ENCODE measurements at places on chromosomes 3 and 15.

DNA sequence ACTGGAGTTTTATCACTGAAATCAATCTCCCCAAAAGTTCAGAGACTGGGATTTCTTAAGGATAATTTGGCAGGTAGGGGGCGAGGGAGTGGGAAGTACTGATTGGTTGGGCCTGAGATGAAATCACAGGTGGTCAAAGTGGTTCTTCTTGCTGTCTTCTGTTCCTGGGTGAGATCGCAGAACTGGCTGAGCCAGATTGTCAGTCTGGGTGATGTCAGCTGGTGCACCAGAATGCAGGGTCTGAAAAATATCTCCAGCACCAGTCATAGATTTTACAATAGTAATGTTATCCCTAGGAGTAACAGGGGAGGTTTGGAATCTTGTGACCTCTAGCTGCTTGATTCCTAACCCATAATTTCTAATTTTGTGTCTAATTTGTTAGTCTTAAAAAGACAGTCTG lies 86.7 kb upstream of the SLC25A36 start:
- DNase-seq: no peak

GRCh38 chr15:64153480-64154367 lies 2.2 kb downstream of the SNX22 start:
- DNase-seq: peak; percentile 60

- no peak for DNase-seq
Measured at GRCh38 chr15:35496585-35496984, 49.4 kb downstream of the DPH6 start.

DNA sequence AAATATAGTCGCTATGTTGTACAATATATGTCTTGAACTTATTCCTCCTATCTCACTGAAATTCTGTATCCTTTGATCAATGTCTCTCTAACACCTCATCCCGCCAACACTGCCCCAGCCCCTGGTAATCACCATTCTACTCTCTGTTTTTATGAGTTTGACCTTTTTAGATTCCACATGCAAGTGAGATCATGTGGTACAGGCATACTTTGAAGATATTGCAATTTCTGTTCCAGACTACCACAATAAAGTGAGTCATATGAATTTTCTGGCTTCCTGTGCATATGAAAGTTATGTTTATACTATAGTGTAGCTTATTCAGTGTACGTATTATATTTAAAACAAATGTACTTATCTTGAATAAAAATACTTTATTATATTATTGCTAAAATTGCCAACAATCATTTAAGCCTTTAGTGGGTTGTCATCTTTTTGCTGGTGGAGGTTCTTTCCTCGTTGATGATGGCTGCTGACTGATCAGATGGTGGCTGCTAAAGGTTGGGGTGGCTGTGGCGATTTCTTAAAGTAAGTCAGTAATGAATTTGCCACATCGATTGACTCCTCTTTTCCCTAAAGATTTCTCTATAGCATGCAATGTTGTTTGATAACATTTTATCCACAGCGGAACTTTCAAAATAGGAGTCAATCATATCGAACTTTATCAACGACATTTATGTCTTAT lies 257.2 kb downstream of the NFKBIZ start:
- DNase-seq: no peak

GRCh38 chr15:51172193-51172592 lies 77.5 kb upstream of the TNFAIP8L3 start:
- no peak for DNase-seq

DNA sequence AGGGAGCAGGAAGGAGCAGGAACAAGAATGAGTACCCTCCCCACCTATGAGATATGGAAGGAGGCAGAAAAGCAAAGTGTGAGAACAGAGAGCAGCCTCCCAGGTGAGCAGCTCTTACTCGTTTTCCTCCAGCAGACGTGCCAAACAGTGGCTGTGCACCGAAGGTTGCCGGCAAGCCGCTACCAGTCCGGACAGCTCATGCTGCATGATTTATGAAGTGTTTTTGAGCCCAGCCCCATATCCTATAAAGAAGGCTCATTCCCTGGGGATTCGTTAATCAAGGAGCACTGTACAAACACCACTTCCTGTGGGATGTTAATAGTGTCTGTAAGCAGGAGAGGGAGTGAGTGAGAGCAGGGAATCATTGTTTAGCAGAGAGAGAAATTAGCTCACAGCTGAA lies 118.3 kb upstream of the FOXB1 start:
- DNase-seq: peak; percentile 55

- no peak for DNase-seq
Measured at GRCh38 chr3:72224804-72225509, 440.0 kb upstream of the PROK2 start.

GRCh38 chr3:46895204-46895660 lies 17.7 kb downstream of the PTH1R start:
- DNase-seq: peak; percentile 17

GRCh38 chr3:107315141-107315540 lies 62.1 kb upstream of the CCDC54 start:
- DNase-seq: no peak

GRCh38 chr3:53243165-53243564 lies 12.7 kb downstream of the TKT start:
- DNase-seq: no peak

DNA sequence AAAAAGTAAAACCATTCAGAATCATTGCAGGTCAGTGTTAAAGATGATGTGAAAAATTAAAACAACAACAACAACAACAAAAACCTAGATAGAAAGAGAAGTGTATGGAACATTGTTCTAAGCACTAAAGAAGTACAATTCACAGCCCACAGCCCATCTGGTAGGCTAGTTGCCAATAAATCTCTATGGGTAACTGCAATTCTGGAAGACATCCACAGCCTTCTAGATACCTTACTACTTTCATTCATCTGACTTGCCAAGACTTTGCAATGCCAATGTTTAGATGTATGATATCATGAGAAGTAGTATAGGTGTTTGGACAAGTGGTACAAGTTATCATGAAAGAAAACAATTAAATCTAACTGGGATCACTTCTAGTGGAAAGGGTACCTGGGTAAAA lies 198.6 kb downstream of the VGLL3 start:
- DNase-seq: no peak

- no peak for DNase-seq
Measured at GRCh38 chr15:43118286-43118685, 12.4 kb upstream of the UBR1 start.

- no peak for DNase-seq
Measured at GRCh38 chr3:112615989-112616731, 24.8 kb downstream of the CCDC80 start.

DNA sequence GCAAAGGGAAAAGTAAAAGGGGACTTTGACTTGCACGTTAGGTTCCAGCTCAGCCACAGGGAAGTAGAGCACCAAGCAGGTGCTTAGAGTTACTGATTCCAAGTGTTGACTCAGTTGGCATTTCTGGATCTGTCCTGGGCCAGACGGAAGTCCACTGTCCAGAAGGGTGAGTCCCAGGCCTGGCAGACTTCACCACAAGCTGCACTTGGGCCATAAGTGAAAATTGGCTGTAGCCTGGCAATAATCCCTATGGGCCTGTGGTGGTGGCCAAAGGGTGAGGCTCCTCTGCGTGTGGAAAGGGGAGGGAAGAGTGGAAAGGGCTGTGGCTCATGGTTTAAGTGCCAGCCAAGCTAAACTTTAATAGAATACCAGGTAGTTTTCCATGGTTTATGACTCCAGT lies 121.5 kb downstream of the DTWD1 start:
- DNase-seq: no peak

DNA sequence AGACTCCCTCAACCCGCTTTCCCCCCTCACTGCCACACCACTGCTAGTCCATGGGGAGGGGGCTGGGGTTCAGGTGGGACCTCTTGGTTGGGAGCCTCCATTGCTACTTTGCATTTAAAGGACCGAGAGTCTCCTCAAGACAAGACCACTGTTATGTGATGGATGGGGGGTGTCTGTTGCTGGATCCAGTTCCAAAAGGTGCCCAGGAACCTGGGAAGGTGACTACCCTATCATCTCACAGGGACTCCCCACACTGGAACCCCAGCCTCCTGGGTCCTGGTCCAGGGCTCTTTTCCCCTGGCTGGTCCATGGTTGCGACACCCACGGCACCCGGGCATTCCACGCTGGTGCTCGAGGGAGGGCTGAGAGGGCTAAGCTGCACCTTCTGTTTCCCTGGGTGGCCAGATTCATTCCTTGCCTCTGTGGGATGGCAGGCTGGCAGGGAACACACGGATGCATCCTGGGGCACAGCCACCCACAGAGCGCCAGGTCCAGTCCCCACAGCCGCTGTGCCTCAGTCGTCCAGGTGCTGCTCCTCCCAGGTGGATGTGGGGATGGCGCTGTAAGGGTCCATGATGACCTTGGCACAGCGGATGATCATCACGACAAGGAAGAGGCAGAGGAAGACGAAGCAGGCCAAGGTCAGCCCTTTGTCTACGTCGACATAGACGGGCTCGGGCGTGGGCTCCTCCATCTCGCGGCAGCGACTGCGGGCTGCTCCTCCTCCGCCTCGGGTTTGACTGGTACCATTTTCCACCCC lies 48.6 kb downstream of the FAH start:
- DNase-seq: no peak

DNA sequence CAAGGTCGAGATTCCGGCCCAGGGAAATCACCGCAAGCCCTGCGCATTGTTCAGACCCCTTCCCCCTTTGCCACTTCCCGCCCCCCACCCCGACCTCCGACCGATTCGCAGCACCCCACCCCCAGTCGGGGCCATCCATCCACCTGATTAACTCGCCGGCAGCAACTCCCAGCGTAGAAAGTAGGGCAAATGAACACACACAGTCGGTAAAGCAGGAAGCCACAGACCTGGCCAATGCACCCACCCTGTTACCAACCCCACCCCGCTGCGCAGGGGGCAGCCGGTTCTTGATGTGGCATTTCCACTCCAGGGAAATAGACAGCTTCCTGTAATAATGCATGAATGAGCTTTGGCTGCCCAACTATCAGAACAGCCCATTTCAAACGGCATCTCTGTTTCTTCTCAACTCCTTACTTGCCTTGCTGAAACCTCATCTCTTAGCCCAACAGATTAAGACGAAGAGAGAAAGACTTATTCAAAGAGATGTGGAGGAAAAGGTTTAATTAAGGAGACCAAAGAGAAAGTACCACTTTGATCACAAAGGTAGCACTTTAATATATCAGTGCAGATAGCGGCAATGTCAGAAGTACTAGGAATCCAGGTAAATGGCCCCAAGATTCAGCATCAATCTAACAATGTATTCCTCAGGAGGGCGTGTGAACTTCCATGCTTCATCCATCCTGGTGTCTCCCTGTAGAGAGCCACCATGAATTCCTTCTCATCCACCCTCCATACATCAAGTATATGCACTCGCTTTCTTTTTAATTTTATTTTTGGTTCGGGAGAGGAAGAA lies 1.9 kb downstream of the TNIK start:
- DNase-seq: no peak

DNA sequence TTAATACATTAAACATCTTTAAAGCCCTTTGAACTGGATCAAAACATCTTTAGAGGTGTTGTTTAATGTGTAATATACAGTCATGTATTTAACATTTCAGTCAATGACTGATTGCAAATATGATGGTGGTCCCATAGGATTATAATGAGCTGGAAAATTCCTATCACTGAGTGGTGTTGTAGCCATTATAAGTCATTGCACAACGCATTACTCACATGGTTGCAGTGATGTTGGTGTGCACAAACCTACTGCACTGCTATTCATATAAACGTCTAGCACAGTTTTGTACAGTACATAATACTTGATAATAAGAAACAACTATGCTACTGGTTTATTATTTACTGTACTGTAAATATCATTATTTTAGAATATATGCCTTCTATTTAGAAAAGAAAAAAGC lies 75.6 kb downstream of the DTWD1 start:
- no peak for DNase-seq

- DNase-seq: no peak
Measured at GRCh38 chr3:8532251-8532871, 30.7 kb downstream of the LMCD1 start.

DNA sequence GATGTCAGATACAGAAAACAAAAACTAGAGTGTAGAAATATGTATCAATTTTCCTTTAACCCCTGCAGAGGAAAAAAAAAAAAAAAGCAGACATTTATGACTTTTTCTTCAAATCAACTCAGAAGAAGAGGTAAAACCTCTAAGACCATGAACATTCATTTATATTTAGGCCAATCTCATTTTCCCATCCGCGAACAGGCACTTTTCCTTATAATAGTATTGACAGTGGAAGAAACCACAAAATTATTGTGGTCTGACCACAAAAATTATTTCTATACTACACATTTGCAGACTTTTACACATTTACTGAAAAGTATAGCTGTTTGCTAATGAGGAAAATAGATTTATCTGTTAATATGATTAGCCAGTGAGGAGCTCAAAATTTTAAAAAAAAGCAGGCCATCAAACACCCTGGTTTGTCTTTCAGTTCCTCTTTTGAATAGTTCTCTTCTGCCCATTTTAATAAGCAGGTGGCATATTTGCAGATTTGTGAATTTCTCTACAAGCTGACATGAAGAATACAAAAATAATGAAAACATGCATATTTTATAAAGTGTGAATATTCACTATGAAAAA lies 5.7 kb downstream of the OSBPL11 start:
- no peak for DNase-seq

DNA sequence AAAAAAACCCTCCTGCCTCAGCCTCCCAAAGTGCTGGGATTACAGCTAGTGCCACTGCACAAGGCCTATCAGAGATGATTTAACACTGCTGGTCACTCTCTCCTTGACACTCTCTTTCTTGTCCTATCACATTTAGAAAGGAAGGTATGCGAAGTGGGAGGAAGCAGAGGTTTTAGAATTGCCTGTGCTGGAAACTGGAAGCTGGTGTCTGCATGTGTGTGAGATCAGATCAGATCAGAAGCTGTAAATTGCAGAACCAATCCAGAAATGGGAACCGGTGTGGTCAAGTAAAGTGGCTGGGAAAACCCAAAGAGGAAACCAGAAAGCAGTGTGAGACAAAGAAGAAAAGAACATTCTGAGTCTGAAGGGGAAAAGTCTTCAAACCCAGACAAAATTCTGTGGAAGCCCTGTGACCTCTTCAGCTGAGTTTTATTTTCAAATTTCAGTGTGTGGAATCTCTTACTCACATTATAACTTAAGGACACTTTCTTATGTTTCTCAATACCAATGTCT lies 2.8 kb downstream of the EFHB start:
- DNase-seq: no peak

GRCh38 chr15:48370460-48370859 lies 39.2 kb downstream of the DUT start:
- no peak for DNase-seq

DNA sequence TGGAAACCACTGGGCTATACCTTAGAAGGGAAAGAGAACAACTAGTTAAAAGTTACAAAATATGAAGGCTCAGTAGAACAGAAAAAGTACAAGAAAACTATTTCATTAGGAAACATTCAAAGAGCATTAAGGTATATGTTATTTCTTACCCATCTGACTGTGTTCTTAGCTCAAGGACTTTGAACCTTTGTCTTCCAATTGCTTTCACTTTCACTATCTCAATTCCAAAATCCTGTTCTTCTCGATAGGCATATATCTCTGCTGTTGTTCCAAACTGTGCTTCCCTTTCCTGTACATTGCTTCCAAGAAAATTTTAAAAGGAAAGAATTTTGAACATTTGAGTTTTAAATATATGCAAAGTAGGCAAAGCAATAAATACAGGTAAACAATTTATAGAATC lies 6.9 kb downstream of the CRBN start:
- DNase-seq: no peak

- DNase-seq: no peak
Measured at GRCh38 chr3:149095487-149095886, 9.2 kb upstream of the HLTF start.
